ENCODE measurements at places on chromosomes 2 and 18. TPM values are rescaled to one million over a fixed set of nuclear protein-coding genes. Genes with fewer than 3 reads are reported as not detected.
A peak's percentile ranks its signal among the peaks of the same experiment; 100 is the strongest.

DNA sequence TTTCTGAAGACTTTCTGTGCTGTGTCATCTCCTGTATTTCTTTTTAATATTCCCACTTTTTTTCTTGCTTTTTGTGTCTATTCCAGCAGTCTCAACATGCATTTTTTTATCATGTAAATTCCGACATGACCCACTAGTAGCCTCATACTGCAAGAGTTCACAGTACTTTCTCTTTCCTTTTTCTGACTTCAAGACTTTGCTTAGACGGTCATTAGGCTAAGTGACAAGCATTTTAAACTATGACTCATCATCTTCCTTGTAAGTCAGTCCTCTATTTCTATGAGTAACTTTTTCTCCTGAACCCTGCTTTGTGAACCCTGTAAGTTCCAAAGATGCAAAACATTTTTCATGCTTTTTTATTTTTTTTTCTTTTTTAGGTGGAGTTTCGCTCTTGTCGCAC, 381.2 kb downstream of the TXNL1 start:
- peak; percentile 42 for DNase-seq

GRCh38 chr2:46701152-46701551, 214.5 kb downstream of the MCFD2 start:
- peak; percentile 9 for DNase-seq

GRCh38 chr2:159562248-159562647, 54.1 kb downstream of the BAZ2B start:
- DNase-seq, result no peak

GRCh38 chr2:101089419-101089818, 61.8 kb downstream of the TBC1D8 start:
- DNase-seq, result no peak

GRB14 gene
- total RNA-seq, result 2.7 TPM

- DNase-seq, result peak; percentile 88
These were observed 46.8 kb downstream of the RPIA start for GRCh38 chr2:88738271-88738670.

KHK gene
- 3.7 TPM for total RNA-seq

- DNase-seq, result no peak
These were observed 1.7 kb upstream of the PDCD1 start for GRCh38 chr2:241860184-241861078.

- peak; percentile 62 for DNase-seq
These were observed at the start of gene SLC30A3 for GRCh38 chr2:27262379-27263286. SLC30A3 (minus strand) TSS chr2:27263047; CDS start chr2:27262906, 141 bp downstream.
